ENCODE measurements at places on chromosomes 5 and 9.

- no peak for DNase-seq
Observed at GRCh38 chr5:155091063-155091648, 77.6 kb downstream of the KIF4B start.

DNA sequence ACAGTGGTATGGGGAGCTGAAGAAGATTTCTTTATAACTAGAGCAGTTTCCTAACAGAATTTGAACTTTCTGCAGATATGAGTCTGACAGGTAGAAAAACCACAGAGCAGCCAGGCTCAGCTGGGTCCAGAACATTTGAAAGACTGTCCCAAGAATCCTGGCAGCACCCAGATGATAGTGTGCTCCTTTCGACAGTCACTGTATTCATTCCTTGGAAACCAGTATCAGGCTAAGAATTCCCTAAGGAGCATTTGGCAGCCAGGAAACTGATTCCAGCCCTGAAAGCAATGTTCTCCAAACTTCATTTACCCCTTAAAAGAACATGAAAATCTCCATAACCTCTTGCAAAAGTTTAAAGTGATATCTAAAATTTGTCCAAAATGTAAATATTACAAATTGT lies 123.0 kb upstream of the MTAP start:
- no peak for DNase-seq

- peak; percentile 67 for DNase-seq
Observed at GRCh38 chr9:76810377-76810957, 46.2 kb downstream of the PCA3 start.

DNA sequence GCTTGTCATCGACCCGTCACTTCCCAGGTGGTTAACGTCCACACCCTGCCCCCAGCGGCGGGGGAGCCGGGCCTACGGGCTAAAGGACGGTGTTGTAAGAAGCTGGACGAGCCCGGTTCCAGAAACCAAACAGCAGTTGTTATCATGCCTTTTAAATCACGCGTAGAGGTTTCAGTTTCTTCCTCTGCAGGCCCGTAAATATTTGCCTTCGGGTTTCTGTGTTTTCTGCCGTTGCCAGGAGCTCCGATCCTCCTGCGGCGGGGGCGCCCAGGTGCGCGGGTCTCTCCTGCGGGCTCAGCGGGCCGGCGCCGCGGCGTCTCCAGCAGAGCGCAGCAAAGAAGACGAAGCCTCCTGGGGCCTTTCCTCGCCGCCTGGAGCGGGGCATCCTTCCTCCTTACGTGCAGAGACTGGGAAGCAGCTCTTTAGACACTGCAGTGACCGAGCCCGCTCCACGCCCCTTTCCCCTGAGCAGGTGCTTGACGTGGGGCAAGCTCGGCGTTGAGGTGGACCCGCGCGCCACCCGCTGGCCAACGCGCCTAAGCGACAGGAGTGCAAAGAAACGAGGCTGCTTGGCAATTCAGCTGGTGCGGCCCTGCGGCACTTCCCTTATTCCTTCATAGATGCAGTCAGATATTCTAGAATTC lies 21.8 kb upstream of the TTC1 start:
- DNase-seq = peak; percentile 81

GRCh38 chr9:94554439-94555331 lies at the start of gene PCAT7:
PCAT7 (plus strand) TSS chr9:94555083.
- peak; percentile 92 for DNase-seq

DNA sequence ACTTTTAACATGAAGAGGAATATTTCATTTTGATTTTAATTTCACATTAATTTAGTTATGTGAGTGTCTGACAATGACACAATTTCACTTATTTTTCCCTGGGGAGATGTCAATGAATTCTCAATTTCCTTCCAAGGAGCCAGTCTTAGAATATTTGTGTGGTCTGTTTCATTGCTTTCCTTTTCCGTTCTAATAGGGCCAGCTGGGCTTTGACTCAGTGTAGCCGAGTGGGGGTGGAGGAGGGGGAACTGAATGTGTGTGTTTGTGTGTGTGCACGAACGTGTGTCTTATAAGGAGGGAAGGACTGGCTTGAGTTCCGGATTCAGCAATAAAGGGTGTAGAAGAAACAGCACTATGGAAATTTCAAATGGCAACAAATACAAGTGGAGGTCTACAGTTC lies 100.0 kb downstream of the BASP1 start:
- DNase-seq = peak; percentile 90

- no peak for DNase-seq
Observed at GRCh38 chr5:113065626-113066025, 89.0 kb downstream of the DCP2 start.

DNA sequence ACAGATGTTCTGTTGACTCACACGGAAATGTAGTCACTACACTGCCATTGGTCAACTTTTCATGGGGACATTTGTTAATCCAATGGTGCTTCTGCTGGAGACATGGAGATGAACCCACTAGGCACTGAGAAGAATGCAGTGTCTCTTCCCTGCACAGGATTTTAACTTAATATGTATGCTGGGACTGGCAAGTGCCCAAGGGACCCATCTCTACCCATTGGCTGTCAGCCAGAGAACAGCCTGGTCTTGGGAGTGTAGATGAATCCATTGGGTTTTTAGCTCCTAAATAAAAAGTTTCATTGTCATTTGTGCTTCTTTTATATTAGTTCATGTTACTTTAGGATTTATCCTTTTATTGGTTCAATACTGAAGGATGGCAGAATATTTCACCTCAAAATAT lies 195.8 kb upstream of the CDH6 start:
- DNase-seq = no peak

DNA sequence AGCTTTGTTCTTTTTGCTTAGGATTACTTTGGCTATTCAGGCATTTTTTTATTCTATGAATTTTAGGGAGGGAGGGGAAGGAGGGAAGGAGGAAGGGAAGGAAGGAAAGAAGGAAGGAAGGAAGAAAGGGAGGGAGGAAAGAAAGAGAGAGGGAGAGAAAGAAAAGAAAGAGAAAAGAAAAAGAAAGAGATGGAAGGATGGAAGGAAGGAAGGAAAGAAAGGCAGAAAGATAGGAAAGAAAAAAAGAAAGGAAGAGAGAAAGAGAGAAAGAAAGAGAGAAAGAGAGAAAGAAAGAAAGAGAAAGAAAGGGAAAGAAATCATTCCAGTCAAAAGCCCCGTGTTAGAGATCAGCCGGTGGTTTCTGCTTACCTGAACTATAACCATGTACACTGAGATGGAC lies 20.8 kb upstream of the NKD2 start:
- no peak for DNase-seq

- no peak for DNase-seq
Observed at GRCh38 chr5:158080112-158080511, 221.2 kb upstream of the CLINT1 start.

GRCh38 chr5:3325972-3326840 lies 269.4 kb upstream of the IRX1 start:
- no peak for DNase-seq

DNA sequence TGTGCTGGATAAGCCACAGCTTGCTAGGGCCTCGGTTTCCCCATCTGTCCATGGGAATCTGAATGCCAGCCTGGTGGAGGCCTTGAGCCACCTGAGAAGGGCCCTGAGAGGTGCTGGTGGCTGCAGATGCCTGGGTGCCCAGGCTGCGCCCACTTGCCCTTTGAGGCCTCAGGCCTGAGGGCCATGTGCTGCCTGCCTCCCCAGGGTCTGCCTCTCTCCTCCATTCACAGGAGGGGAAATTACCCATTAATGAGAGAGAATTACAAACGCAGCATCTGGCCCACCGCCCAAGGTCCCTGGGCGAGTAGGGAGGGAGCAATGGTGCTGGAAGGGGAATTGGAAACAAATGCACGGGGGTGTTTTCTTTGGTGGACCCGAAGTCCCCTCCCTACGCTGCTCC lies 59.6 kb downstream of the BARX1 start:
- no peak for DNase-seq

GRCh38 chr9:118928722-118929121 lies 440.5 kb downstream of the BRINP1 start:
- no peak for DNase-seq

DNA sequence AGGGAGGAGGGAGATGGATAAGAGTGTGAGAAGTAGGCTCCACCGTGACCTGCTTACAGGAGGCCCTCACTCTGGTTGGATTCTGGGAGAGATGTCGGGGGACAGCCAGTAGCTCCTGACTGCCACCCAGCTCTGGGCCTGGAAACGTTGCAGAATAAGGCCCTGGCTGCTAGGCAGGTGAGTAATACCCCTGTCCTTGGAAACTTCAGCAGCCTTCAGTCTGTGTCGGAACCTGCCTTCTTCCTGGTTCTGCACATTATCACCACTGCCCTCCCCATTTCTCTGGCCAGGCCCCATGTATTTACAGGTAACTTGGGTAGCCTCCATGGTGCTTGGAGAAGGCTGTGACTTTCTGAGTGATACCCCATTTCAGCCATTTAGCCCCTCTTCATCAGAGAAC lies 26.8 kb downstream of the FAXDC2 start:
- DNase-seq = no peak

- DNase-seq = no peak
Observed at GRCh38 chr5:144941-145340, 46.4 kb upstream of the LRRC14B start.

GRCh38 chr9:5820425-5820824 lies 12.5 kb downstream of the ERMP1 start:
- DNase-seq = no peak

GRCh38 chr9:123093141-123093540 lies 59.7 kb downstream of the GPR21 start:
- DNase-seq = no peak
